ENCODE measurements at places on chromosomes 3 and 15.

DNA sequence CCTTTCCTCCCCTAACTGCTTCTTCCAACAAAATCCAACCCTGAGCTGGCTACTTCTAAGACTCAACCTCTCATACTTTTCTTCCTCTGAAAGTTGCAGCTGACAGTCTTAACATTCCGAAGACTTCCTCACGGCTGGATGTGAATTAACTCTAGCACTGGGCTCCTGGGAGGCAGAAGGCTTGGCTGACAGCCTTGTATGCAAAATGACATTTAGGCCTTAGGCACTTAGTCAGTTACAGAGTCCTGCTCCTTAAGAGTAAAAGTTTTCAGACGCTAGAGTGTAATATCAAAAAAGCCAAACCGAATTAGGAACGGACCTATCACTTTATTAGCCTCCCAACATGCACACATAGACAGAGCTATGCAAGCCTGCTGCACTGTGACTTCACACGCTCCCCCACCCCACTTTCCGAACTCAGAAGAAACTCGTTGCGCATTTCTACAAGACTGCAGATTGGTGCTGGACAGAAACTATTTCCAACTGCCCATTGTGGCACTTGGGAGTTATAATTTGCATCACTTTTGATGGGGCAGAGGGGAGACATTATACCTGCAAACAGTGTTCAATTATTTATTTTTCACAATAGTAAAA, 15.5 kb upstream of the ANXA2 start:
- DNase-seq: no peak

DNA sequence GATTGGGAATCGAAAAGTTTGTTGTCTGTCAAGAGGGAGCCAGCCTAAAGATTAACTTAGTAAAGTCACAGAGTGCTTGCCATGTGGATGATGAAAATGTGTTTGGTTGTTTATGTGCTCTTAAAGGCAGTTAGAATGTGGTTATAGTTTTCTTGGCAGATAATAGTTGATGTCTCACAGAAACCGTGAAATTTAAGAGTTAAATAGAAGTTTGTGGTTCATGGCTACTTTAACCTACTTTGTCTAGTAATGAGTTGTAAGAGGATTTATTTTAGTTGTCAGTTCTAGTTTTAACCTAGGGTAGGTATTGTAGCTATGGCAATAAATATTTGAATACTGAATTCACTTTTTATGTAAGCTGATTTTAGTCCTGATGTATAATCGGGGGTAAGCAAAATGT, 36.4 kb upstream of the EIF3J start:
- DNase-seq: no peak

GRCh38 chr3:130760922-130761321, 14.3 kb upstream of the PIK3R4 start:
- no peak for DNase-seq

DNA sequence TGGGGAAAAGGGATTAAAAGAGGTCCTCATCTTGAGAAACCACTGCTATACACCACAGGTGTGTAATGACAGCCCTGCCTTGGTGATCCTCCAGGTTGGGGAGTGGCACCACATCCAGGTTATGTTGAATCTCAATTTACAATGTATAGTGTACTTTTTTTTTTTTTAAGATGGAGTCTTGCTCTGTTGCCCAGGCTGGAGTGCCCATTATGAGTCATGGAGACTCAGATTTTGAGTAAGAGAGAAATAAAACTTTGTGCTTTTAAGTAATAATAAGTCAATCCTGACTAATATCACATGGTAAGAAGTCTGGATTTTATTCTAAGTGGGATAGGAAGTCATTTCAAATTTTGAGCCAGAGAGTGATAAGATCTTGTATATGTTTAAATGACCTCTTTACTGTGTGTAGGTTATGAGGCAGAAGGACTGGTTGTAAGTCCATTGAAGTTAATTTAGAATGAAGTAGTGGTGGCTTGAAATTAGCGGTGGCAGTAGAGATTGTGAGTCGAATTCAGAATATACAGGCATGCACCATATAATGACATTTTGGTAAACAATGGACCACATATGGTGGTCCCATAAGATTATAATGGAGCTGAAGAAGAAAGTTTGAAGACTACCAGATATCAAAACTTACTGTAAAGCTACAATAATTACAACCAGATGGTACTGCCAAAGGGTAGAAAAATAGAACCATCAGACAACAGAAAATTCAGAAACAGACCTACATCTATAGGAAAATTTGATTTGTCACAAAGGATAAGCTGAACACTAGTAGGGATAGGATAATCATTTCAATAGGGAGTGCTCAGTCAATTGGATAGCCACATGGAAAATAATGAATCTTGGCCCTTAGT, 20.7 kb downstream of the POPDC2 start:
- DNase-seq: no peak

DNA sequence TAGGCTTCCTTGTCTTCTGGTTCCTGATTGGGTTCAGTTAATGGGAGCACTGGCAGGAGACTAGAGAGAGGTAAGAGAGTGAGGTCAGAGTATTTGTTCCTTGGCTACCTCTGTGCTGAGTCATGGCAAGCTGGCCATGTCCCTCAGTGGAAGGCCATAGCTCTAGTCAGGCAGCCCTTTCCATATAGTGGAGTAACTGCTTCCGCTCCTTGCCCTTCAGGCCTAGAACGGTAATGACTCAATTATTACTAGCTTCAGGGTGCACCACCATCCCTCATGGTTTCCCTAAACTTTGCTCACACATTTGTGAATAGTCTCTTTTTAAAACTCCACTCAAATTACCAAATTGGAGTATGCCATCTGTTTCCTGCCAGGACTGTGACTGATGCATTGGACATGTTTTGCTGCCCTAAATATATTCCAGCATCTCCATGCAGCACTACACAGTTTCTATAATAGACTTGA, 10.5 kb upstream of the ANO10 start:
- DNase-seq: no peak

DNA sequence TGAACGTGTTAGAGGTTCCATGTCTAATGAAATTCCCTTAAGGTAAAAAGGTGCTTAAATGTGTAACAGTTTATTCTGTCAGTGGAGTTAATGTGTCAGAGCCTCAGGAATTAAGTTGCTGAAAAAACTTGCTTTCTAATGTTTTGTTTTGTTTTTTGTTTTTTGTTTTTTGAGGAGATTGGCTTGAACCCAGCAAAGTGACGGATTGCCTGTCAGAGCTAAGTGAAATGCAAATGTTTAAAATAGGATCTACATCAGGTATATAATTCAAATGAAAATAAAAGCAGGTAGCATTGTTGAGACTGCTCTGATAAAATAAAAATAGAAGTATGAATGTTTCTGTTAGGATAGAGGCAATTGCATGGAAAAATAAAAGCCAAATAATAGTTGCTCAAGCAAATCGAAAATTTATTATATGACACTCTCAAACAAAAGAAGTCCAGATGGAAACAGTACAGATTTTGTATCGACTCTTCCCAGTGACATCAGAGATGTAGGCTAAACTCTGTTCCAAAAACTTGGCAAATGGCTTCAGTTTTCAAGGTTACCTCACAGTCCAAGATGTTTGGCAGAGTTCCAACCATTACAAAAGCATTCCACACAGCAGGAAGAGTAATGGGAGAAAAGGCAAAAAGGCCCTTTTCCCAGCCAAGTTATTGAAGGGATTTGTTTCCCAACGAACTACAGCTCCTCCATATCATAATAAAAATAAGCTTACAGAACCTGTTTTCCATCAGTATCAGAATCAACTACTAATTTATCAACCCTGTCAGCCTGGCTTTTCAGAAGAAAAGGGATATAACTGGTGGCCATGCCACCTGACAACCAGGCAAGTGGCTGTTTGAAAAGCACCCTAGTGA, 291.0 kb downstream of the TBL1XR1 start:
- no peak for DNase-seq
